ENCODE measurements at places on chromosomes 12 and 14.
A peak's percentile ranks its signal among the peaks of the same experiment; 100 is the strongest.

DNA sequence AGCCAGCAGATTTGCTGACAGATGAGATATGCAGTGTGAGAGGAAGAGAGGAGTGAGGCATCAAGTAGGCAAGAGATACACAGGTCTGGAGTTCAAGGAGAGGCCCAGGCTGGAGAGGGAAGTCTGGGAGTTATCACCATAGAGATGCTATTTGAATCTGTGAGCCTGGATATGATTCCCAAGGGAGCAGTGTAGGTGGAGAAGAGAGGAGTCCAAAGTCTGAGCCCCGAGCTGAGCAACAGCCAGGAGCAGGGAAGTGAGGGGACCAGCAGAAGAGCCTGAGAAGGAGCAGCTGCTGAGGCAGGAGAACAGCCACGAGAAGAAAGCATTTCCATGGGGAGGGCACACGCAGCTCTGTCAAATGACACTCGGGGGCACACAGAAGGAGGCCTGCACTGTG lies 20.2 kb upstream of the NXPH4 start:
- no peak for DNase-seq

- DNase-seq, result no peak
Observed at GRCh38 chr12:77229640-77230442, 164.5 kb upstream of the E2F7 start.

GRCh38 chr14:99891266-99891665 lies 98.1 kb downstream of the EML1 start:
- DNase-seq, result no peak

- DNase-seq, result peak; percentile 3
Observed at GRCh38 chr12:125402874-125403789, 337.9 kb downstream of the AACS start.

- no peak for DNase-seq
Observed at GRCh38 chr12:19088606-19089005, 40.9 kb upstream of the PLEKHA5 start.

- peak; percentile 25 for DNase-seq
Observed at GRCh38 chr14:56118611-56119181, 485 bp downstream of the PELI2 start.

GRCh38 chr14:41482861-41483260 lies 123.8 kb upstream of the LRFN5 start:
- DNase-seq, result no peak

DNA sequence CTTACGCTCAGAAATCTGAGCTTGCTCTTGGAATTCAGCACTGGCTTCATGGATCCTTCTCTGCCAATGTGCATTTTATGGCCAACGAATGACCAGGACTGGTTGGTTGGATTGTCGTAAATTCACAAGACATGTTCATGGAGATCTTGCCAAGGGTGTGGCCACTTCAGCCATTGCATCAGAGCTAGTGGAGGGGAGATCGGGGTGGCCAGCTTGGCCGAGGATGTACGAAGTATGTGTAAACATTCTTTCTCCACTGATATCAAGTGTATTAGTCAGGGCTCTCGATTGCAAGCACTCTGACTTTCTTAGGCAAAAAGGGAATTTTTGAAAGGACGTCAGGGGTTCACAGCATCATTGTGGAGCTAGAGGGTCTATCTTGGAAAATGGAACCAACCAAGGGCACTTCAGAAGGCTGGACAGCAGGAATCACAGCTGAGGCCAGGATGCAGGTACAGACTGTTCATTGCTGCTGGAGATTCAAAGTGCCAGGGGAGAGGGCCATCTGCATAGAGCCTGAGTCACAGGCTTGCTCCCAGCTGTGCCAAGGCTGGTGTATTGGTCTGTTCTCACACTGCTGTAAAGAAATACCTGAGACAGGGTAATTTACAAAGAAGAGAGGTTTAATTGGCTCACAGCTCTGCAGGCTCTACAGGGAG lies 32.9 kb upstream of the ADGRD1 start:
- DNase-seq, result peak; percentile 95

- no peak for DNase-seq
Observed at GRCh38 chr14:90294872-90295271, 36.9 kb downstream of the NRDE2 start.

DNA sequence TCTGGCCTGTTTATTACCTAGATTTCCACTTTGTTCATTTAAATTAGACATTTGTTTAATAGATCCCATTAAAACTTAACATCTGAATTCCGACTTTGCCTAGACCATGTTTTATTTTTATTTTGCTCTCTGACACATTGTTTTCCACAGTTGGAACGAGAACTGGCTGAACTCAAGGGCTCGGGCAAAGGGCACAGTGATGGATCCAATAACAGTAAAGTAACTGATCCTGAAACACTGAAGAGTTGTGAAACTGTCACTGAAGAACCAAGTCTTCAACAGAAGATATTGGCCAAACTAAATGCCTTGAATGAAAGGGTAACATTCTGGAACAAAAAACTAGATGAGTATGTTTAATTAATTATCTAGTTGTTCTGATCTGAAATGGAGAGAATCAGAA lies 39.7 kb downstream of the LRRC9 start:
- DNase-seq, result no peak

GRCh38 chr14:67313153-67313552 lies 46.5 kb downstream of the ATP6V1D start:
- DNase-seq, result no peak

- no peak for DNase-seq
Observed at GRCh38 chr12:131275824-131276223, 322.1 kb downstream of the ADGRD1 start.

DNA sequence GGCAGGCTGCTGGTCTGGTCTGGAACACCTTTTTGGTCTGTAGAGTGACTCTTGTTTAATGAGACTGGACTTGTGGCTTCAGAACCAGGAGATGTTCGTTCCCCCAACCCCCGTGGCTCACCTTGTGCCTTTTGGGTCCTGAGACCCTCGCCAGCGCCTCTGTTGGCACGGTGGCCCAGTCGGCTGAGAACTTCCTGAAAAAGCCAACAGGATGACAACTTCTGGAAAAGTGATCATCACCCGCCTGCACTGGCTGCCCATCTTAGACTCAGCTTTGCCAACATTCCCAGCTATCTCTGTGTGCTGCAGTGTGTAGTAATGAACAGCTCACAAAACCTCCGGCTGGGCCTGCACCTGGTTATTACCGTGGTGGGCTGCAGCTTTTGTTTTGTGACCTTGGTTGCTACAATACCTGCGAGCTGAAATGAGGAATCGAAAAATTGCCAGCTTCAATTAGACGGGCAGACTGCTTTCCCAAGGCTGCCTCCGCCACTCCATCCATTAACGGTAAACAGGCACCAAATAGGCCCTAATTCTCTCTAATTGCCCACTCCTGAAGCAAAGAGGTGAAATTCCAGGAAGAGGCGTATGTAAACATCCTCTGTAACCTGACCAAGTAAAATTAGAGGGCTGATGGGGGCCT lies 16.0 kb downstream of the MEG3 start:
- DNase-seq, result no peak

DNA sequence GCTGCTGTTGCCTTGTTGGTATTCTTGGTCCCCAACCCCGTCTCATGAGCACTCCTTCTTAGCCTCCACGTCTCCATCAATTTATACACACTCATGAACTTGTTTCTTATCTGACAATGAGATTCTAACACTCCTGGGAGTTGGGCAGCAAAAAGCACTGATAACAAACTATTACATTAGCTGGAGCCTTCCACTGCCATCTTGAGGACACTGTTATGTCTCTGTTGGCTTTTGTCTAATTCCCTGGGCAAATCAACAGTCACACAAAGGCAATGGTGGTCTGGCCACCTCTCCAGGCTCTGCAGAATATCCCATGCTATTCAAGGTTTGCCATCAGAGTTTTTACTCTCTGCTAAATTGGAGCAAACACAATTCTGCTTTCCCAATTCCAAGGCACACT lies 117.8 kb upstream of the COCH start:
- no peak for DNase-seq

DNA sequence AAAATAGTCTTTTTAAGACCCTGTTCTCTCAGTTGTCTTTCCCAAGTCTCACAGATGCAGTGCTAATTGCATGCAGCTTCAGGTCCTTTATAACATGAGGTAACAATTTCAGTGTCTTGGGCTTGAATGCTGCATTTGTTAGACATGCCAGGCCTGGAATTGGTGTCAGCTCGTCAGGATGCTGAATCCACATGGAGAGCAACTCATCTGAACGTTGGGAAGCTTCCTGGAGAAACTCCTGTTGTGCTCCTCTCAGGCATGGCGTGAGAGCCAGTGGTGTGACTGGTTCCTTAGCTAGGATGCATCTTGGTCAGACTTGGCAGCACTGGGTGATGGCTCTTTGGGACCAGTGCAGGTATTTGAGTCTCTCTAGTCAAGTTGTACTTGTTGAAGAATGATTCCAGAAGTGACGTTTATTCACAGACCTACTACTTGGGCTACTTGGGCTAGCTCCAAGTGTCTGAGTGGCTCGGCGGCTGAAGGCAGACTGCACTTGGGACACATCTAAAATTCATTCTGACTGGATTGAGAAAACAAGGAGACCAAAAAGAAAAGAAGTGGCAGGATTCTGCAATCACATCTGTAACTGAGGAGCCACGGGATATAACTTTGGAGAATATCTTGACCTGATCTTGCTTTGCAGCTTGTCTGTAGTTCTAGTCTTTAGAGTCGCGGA lies 134.8 kb upstream of the ARHGAP5 start:
- no peak for DNase-seq

GRCh38 chr12:68813242-68813593 lies 5.2 kb downstream of the MDM2 start:
- DNase-seq, result no peak

DNA sequence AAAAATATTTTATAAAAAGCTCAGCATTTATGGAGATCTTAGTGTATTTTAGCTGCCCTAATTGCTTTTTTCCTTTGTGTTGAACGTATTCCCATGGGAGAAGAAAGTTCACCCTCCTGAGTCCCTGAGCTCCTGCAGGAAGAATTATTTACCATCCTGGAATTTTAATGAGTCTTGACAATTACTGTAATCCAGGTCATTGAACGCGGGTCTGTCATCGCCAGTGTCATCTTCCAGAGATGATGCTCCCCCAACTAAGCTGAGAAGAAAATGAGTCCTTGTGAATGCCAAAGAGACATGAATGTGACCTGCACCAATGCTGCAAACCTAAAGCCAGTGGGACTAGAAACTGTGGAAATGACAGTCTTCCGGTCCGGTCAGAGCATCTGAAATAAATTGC lies 129.5 kb downstream of the FBXL14 start:
- DNase-seq, result peak; percentile 48

- no peak for DNase-seq
Observed at GRCh38 chr12:111186347-111186746, 182.5 kb downstream of the PHETA1 start.

- DNase-seq, result no peak
Observed at GRCh38 chr12:121017966-121018491, 1.7 kb upstream of the C12orf43 start.

- no peak for DNase-seq
Observed at GRCh38 chr12:2376908-2377657, 324.3 kb downstream of the CACNA1C start.

DNA sequence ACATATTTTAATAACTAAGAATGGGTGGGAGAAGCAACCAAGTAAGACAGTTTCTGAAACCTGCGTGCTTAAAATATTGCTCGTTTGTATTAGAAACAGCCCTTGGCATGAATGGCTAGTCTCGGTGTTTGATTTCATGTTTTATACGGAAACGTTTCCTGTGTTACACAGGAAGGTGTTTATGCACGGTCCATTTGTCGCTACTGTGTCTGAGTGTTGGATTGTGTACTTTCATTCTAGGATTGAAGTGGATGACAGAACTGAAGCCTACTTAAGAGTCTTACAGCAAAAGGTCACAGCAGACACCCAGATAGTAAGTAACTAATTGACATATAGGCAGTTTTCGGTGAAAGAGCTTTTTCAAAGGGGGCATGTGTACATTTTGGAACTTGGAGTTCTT lies 19.6 kb downstream of the PIWIL1 start:
- no peak for DNase-seq

- DNase-seq, result no peak
Observed at GRCh38 chr14:102759456-102760187, 17.6 kb upstream of the TRAF3 start.

DNA sequence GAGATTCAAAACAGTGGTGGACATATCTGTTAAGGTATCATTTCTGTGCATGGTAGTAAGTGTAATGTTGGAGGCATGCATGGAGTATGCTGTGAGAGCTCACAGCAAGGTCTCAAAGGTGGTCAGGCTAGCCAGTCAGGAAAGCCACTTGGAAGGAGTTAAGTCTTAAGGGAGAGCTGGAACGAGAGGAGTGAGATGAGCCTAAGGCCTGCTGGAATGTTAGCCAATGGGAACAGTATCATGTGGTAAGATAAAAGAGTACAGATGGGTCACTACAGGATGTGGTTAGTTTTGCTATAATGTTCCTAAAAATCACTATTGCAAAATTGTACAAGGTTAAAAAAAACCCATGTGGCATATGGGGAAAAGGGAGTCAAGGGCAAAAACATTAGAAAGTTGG lies 311.7 kb upstream of the E2F7 start:
- DNase-seq, result peak; percentile 89

DNA sequence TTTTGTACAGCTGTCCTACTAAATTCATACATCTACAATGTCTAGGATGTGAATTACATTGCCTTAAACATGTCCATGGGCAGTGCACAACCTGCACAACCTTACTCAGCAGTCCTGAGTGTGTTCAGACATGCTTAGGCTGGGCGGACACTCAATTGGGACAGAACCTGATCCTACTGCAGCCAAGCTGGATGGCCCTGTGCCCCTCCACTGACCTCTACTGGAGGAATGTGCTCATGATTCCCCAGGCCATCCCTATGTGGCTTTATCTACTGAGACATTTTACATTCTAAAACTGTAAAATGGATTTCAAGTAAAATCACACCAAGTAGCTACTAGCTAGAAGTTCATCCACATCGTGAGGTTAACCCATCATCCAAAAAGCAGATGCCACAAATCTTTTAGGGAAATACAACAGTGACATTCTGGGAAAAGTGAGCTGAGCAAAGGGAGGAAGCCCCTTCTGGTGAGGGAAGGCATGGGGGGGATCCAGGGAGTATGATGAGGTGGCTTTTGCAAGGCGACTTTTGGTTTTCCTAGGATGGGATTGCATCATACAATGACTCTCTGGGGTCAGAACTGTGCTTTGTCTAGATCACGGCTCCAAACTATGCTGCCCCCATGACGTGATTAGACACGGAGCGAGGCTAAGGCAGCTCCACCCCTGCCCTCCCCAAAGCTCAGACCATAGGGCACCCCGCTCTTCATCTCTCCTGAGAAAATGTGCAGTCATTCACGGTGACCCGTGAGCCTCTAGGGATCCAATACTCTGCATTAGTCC lies 911.7 kb upstream of the TMEM132C start:
- DNase-seq, result peak; percentile 28

DNA sequence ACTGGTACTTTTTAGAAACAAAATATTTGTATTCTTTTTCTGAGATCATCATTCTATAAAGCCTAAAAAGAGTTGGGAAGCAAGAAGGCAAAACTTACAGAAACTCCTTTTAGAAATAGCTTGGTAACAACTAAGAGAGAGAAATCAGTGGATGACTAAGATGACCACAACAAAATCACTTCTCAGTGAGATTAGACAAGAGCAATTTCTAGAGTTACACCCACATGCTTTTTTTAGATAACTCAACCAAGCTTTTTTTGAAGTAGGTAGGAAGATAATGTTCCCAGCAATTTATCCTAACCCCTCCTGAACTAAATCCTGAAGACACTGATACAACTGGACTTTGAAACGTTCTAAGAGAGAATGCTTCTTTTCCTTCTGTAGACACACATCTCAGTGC lies 576.4 kb downstream of the SLC6A15 start:
- DNase-seq, result no peak
